Stimulated activated CD4-positive, alpha-beta T cell treated with anti-CD3 and anti-CD28 coated beads, Interleukin-12 subunit alpha, Interleukin-12 subunit beta, amount 100 ng/mL, for 48 hours (primary cell): ENCODE measurements at places on chromosomes 5 and 9.

GRCh38 chr5:179766021-179766725 is 27.6 kb upstream of the LTC4S start:
- no peak for DNase-seq

DNA sequence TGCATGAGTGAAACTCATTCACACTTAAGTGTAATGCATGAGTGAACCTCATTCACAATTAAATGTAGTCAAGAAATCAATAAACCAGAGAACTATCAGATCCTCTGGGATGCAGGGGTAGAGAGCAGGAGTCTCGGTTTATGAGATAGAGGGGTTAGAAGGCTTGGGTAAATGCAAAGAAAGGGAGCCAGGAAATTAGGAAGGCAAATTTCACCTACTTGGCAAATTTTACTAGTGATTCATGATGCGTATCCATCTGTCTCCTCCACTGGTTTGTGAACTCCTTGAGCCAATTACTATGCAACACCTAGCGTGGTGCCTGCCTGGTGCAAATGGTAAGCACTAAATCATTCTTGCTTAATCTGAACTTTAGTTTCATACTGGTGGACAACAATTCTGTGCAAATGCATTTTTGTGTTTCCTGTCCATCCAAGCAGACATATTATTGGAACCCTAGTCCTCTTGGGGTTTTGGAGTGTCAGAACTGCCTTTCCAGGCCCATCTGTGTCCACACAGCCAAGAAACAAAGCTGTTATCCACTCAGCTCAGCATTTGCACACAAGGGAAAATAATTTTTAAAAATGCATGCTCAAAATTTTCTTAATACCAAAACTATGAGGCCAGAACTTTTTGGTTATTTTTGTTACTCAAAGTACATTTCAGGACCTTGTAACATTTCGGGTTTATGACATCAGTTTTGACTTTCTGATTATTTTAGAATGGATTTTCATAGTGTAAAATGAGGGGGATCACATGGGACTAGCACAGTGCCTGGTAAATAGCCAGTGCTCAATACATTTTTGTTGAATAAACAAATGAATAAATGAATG is 5.2 kb downstream of the HAPLN1 start:
- no peak for DNase-seq

DNA sequence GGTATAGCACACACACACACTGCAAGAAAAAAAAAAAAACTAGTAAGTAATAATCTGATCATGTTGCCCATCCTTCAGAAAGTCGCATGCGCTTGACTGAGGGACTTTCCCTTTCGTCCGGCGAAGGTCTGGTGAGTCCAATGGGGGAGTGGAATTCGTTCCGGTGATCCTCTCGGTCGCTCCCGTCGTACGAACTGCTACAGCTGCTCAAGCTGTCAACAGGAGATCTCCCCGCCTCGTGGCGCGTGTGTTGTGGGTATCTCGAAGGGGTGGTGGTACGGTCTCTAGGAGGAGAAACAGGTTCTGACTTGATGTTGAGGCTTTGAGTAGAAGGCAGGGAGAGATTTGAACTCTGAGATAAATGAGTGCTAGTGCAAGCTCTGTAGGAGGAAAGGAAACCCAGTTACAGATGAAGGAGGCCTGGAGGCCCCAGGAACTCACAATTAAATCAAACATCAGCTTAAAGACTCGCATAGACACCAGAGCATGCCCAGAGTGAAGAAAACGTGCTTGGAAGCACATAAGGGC is 160.4 kb downstream of the MEF2C start:
- DNase-seq = no peak

DNA sequence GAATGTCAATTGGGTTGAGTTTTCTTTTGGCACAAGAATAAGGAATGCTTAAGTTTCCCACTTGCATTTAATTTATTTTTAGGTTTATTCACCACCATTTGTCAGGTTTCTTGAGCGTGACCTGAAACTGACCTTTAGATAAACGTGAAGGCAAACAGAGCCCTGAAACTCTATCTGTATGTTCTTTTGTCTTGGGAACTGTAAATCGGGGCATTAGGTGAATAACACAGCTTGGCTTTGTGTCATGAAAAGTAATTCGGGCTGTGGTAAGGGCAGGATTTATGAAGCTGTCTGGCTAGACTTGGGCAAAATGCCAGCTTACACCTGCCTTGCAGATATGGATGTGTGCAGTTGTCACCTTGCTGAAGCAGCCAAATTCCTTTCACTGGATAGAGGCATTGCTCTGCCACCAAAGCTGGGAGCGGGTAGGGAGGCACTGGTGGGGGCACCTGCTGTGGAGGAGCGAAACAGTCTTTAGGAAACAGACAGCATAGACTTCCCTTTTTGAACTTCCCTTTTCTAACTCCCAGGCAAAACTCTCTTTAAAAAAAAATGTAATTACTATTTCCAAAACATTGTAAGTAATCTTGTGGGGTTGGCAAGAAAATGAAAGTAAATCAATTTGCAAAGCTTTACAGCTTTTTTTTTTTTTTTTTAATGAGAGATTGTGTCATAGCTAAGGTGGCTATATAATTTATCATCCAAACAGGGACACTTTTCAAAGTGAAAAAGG is 545.2 kb downstream of the CSNK1G3 start:
- no peak for DNase-seq

DNA sequence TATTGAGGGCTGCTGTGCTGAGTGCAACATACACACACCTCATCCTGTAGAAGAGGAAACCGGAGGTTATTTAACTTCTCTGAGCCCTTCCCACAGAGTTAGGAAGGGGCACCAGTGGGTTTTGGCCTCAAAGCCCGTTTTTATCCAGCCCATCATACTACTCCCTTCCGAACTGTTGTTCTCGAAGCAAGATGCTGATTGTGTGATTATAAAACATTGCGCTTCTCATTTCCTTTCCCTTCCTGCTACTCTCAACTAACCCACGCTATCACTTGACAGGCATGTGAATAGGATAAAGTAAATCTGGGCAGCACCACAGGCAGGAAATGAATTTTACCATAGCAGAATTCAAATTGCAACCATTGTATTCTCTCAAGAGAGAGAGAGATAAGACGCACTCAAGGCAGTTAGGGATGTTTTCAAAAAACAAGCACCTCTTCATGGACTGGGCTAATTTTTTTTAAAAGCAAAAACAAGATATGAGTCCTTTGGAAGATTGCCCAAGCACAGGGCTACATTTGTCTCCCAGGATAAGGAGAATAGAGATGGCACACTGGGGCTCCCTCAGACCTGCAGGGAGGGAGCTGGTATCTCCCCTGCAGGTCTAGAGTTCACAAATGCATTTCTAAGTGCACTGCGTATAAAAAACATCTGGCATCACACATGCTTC is 52.6 kb downstream of the GNA14 start:
- DNase-seq = no peak

DNA sequence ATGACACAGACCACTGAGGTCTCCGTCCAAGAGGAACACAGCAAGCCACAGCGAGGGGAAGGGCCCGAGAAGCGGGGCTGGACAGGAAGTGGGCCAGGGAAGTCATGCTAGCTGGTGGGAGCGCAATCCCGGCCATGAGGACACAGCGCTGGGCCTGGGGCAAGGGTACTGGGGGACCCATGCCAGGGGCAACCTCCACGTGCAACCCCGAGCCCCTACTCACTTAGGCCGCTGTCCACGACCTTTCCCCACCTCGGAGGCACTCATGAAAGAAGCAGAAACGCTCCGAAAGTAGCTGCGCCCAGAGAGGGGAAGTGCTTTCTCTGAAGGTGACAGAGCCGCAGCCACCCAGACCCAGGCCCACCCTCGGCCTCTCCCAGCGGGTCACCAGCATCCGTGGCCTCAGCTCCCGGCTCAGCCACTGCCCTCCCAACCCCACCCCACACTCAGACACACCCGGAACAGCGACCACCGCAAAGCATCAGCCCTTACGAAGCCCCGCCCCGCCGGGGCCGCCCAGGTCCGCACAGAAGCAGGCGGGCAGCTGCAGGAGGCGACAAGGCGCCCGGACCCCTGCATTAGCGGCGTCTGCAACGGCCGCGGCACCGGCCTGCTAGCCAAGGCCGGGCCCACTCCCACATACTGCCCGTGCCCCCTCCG is 782 bp downstream of the BICD2 start:
- no peak for DNase-seq

DNA sequence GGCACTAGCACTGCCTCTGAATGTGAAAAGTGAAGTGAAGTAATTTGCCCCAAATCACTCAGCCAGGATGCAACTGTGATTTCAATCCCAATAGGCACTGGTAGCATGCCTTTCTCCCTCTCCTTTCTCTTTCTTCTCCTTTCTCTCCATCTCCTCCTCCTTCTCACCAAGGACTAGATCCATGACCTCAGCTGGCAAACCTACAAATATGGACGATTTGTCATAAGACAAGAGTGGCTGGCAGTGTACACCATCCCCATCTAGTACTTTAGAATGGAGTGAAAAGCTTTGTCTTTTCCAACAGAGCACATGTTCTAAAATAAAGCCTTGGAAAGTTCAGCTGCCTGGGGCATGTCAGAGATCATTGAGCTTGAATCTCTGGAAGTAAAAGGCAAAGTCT is 574.7 kb upstream of the CLINT1 start:
- no peak for DNase-seq

- DNase-seq = no peak
These were observed 61.3 kb upstream of the HSPA9 start for GRCh38 chr5:138636398-138636944.

GRCh38 chr9:93117924-93118862 is 15.9 kb downstream of the NINJ1 start:
- DNase-seq = no peak

- no peak for DNase-seq
These were observed 17.3 kb downstream of the EEIG1 start for GRCh38 chr9:127963359-127964064.

DNA sequence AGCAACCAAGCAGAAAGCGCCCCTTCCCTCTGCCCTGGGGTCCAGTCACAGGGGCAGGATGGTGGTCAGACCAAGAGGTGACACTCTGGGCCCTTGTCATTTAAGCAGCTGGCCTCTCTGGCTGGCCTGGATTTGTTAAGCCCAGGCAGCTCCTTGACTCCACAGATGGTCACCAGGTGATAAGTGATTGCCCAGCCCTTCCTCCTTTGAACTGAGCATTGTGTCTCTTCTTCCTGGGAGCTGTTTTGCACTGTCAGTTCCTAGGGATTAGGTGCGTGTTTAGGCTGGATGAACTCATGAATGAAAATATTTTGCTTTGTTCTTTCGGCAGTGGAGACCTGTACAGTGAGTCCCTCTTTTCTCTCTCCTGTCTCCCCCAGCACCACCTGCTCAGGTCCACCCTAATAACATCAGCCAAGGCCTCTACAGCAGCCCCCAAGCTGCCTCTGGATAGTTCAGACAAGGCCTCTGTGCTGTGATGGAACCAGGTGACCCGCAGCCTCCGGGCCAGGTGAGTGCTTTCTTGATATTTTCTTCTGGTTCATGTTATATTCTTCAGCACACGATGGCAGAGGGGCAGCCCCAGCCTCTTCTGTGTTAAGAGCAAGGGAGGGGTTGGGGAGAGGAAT is 139.7 kb upstream of the PITX1 start:
- DNase-seq = no peak

DNA sequence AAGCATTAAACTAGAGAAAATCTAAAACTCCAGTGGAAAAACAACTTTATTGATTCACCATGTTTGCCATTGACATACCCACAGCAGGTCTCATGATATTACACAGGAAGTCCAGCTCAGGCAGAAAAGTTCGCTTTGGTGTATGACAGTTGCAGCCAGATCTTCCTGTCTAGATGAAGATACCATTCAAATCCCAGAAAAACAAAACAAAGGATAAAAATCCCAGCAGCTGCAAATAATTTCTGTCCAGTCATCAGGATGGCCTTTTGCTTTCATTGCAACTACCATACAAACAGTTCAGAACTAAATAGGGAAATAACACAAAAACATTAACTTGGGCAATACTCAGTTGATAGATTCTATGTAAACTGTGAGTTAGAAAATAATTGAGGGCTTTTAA is 136.0 kb upstream of the NREP start:
- DNase-seq = no peak

DNA sequence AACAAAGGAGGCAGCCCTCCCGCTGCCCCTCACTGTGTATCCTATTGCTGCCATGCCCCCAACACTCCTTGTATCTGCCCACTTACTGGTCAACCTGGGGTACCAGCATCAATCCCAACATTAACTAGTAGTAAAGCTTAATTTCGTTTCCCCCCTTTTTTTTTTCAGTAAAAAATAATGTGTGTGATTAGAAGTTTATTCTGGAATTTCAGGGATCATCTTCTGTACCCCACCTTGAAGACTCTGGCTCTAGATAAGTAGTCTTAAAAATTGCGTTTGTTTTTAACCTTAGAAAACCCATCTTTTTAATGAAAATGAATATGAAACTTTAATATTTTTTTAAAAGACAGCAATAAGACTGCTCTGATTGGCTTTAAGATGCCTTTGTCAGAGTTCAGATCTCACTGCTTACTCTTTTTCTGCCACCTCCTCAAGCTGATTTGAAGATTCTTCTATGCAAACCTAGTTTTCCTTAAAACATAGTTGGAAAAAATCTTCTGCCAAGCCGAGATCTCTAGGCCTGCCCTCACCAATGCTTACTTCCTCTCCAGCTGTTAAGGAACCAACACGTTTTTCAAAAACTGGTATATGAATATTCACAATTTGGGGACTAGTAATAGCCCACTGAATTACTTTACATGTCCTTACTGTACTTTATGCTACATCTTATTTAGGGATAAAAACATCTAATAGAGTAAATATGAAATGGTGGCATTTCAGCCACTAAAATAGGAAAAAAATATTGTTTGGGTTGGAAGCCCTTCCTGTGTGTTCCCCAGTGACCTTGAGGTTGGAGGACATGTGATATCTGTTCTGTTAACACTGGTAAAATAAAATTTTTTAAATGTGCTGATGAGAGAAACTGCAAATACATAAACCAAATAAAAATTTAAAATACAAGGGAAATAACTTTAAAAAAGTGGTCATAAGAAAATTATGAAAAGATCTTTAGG is 4.0 kb upstream of the RHOBTB3 start:
- no peak for DNase-seq

- no peak for DNase-seq
These were observed 93.0 kb downstream of the YTHDC2 start for GRCh38 chr5:113606298-113607134.

GRCh38 chr5:167813389-167813788 is 478.1 kb upstream of the WWC1 start:
- no peak for DNase-seq

- no peak for DNase-seq
These were observed 7.6 kb downstream of the CAMK2A start for GRCh38 chr5:150281987-150282386.

DNA sequence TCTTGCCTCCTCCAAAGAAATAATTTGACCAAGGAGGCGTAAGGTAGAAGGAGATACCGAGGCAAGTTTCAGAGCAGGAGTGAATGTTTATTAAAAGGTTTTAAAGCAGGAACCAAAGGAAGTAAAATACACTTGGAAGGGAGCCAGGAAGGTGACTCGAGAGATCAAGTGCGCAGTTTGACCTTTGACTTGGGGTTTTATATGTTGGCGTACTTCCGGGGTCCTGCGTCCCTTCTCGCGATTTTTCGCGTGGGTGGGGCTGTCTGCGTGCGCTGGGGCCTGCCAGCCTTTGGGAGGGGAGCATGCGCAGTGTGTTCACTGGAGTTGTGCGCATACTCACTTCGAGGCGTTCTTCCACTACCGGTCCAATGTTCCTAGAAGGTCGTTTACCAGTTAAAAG is 166.0 kb upstream of the IRX2 start:
- no peak for DNase-seq
